Fibroblast of pulmonary artery (primary cell): ENCODE measurements at places on chromosomes 5 and 9.

DNA sequence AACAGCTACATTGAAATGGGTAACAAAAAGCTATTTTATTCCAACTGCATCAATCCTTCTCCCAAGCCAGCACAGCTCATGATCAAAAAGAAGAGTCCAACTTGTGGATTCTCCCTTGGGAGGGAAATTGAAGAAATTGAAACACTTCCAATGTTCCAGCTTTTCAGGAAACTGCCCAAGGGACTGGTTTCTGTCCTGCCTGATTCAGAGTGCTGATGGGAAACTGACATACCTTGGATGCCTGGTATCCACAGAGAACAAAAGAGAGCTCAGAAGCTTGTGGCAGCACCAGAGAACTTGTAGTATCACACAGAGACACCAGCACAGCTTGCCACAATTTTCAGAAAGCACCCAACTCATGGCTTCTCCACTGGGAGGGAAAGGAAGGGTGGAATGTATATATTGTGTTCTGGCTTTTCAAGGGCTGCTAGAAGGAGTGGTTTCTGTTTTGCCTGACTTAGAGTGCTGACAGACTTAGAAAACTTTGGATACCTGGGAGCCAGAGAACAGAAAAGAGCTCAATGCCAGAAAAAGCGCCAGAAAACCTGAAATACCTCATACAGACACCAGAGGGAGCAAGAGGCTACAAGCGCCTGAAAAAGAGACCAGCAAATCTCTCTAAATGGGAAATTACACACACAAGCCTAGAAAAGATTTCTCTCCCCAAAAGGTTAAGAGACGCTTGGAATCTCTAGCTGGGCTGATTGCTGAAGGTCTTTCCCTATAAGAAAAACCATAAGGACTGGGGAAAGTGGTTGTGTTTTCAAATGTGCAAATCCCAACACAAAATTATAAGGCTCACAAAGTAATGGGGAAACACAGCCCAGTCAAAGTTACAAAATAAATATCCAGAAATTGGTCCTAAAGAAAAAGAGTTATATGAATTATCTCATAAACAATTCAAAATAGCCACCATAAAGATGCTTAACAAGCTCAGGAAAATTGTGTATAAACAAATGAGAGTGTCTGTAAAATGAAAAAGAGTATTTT is 178.8 kb downstream of the SPOCK1 start:
- peak; percentile 78 for DNase-seq

DNA sequence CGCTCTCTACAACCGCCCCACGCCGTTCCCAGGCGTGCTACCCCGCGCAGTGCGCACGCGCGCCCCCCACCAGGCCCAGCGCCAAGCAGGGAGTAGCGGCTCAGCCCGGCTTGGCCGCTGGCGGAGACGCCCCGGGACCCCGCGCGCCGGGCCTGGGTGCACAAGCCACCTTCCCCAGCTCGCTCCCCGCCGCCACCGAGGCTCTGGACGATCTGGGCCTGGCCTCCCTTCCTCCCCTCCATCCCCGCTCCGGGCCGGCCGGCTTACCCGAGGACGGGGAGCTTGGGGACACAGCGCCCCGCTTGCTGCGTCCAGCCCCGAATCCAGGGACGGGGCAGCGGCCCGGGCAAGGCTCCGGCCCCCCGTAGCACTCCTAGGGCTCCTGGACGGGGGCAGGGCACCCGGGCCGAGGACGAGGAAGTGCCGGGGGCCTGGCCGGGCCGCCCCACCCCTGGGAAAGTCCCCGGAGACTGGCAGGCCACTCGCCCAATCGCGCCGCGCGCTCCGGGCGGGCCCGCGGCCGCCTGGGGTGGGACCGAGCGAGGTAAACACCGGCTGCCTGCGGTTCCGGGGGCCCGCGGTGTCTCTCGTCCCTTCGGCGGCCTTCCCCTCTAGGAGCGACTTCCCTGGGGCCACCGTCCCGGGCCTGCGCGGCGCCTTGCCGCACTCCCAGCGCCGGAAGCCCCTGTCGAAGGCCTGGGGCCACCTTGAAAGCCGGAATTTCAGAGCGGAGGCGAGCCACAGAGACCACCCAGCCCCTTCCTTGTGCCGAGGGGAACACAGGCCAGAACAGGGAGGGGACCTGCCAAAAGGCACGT is at the start of gene TNIP1:
TSS of gene TNIP1 (minus strand) at position 422 of the 818 bp plus-strand sequence. CDS start 15,939 bp downstream, outside the sequence.
- peak; percentile 90 for DNase-seq

DNA sequence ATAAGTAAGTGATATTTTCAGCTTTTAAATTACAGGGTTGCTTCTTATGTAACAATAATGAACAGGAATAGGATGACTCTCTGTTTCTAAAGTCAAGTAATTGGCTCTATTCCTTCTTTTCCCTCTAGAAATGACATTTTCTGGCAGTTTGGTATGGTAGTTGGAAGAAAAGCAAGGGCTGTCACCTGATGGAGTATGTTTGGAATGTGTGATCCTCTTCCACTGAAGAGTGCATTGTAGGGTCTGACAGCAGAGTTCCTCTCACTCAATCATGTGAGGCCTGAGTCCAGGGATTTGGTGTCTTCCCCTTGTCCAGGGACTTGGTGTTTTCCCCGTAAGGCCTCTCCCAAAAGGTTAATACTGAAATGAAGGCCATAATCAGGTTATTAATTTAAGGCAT is 233.8 kb upstream of the FBXL7 start:
- no peak for DNase-seq

DNA sequence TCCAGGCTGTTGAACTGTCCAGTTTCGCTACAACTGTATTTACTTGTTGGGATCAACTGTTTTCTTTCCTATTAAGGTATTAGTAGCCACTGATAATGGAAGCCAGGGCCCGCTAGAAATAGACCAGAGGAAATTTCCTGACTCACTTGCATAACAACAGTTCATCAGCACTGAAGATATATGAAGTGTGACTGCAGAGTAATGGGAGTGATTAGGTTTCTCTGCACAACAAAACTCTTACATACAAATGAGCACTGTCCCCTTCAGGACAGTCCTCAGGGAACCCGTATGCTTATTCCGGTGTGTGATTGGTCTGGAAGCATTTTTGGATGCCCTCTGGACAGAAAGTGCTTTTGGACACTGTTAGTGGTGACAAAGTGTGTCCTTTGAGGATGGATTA is 55.3 kb downstream of the LIX1 start:
- no peak for DNase-seq

DNA sequence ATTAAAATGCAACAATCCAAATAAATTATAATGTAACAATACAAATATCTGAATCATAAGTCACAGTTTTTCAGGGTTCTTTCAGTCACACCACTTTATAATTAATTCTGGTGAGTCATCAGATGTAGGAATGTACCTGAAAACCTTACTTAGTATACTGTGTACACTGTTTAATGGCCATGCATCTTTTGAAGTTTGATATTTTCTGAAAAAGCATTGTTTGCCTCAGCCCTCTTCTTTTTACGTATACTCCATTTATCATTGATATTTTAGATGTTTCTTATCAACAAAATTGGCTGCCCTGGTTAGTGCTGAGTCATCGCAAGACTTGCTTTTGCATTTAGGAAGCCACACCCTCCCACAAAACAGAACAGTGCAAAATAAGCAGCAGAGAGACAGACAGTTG is 218.6 kb downstream of the PJA2 start:
- peak; percentile 77 for DNase-seq

GRCh38 chr9:112404508-112404932 is 24.6 kb downstream of the HSDL2 start:
- peak; percentile 30 for DNase-seq

GRCh38 chr9:78167356-78167755 is 68.5 kb upstream of the CEP78 start:
- peak; percentile 8 for DNase-seq

GRCh38 chr9:130770679-130771442 is 64.2 kb upstream of the ABL1 start:
- DNase-seq, result peak; percentile 88

DNA sequence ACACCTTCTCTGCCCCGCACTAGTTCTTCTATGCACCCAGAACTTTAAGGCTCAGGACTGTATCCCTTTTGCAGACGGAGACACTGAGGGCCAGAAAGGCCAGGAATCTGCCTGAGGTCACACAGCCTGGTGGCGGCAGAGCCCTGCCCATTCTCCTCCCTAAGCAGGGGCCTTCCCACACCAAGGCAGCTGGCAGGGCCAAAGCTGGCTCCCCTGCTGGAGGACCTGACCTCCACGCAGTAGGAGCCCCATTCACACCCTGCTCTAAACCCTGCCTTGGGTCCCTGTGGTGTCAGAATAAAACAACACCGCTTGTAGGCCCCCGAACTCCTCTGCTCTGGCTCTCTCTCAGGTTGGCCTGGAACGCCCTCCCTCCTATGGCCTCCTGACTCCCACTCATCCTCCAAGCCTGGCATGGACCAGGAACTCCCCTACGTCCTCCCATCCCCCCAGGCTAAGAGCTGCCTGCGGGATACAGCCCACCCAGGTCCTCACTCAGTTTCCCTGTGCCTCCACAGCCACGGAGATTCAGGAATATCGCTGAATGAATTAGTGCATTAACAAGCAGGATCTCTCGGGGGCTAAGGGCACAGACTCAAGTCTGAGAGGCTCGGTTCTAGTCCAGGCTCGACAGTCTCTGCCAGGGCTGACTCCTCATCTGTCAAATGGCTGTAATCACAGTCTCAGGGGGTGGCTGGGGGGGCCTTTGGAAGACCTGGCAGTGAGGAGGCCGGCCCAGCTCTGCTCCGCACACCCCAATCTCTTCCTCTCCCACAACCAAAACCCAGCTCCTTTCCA is 2.8 kb downstream of the ST6GALNAC6 start:
- no peak for DNase-seq

DNA sequence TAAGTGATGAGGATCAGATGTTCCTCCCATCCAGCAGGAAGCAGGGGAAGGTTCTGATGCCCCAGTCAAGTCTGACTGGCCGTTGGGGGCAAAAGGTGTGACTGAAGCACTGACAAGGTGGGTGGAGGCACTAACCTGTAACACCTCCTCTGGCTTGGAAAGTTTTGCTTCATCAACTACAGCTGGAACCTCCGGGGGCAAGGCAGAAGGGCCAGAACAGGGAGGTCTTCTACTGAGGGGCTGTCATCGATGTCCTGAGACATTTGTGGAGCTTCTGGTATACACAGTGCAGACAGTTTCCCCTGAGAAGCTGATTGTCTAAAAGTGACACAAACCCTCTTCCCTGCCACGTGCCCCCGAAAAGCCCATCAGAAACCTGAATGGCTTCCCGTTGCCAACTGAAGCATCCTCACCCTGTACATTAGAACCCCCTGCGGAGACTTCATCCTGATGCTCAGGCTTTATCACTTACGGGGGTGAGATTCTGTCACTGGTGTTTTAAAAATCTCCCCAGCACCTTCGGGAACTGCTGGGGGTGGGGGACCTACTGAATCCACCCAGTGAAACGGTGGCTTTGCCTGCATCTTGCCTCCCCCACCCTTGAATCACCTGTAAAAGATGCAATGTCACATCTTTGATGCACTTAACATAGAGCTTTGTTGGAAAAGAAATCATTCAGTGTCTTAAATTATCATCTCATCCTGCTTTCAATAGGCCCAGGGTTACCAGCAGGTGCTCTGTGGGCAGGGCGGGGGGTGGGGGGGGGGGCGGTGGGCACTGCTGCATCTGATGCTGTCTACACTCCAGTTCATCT is 24.6 kb downstream of the TRAF1 start:
- DNase-seq, result no peak

GRCh38 chr5:103340717-103341388 is 82.3 kb downstream of the MACIR start:
- DNase-seq, result peak; percentile 35

- no peak for DNase-seq
Observed at GRCh38 chr5:148107608-148108007, 43.8 kb downstream of the SPINK5 start.

DNA sequence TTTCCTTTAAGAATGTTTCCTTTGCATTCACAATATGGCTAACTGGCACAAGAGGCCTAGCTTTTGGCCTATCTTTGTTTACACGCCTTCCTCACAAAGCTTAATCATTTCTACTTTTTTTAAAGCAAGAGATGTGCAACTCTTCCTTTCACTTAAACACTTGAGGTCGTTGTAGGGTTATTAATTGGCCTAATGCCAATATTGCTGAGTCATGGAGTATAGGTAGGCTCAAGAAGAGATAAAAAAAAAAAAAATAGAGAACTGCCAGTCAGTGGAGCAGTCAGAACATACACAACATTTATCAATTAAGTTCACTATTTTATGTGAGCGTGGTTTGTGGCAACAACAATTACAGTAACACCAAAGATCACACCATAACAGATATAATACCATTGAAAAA is 5.9 kb downstream of the FKBP15 start:
- DNase-seq, result peak; percentile 59

GRCh38 chr5:135333732-135334515 is 65.1 kb downstream of the MACROH2A1 start:
- no peak for DNase-seq

GRCh38 chr5:139795074-139796001 is at the start of gene PSD2:
TSS of gene PSD2 (plus strand) at chr5:139795808. CDS start at chr5:139809441, 13,633 bp downstream.
- no peak for DNase-seq

GRCh38 chr5:59449905-59450644 is 443.5 kb downstream of the PDE4D start:
- DNase-seq, result no peak

DNA sequence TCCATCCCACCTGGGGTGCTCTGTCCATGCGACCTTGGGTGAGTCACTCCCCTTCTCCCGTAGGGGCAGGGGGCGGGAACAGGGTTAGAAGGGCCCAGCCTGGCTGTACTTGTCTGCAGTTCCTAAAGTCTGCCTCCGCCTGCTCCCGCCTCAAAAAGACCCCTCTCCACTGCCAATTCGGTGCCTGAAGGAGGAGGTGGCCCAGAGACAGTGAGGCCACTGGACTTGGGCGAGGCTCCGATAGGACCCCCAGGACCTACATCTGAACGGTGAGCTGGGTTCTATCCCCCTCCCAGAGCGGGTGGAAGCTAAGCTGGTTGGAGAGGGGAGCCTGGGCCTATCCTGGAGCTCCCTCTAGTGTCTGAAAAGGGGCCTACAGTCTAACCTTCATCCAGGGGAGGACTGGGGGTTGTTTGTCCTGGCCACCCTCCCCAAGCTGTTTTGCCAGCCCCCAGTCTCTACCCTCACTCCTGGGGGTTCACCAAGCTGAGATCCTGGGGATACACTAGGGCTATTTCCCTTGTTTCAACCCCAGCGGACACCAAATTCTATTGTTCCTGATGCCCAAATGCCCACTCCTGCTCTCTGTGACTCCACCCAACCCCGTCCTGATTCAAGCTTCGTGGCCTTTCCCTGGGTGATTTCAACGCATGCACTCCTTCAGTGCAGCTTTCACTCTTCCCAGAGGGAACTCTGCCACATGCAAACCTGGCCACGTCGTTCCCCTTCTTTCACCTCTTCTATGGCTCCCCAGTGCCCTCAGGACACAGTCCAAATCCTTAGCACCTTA is 6.1 kb upstream of the CRB2 start:
- peak; percentile 59 for DNase-seq
